ENCODE measurements at places on chromosomes 6 and 20. TPM values are rescaled to one million over a fixed set of nuclear protein-coding genes. Genes with fewer than 3 reads are reported as not detected.

HLA-DRB1 gene
- total RNA-seq, result 12.7 TPM

POU3F2 gene
- not detected for total RNA-seq

HLA-G gene
- total RNA-seq, result 0.55 TPM

SAPCD1 gene
- 13.2 TPM for total RNA-seq

GRCh38 chr6:154258064-154258757 lies 98.4 kb downstream of the IPCEF1 start:
- H3K27ac ChIP-seq, result no peak overlapping the region
- no peaks in the 10 kb centered on the region for H3K27me3 ChIP-seq
- DNase-seq, result no peak
- peaks cover 15% of the 10 kb centered on the region for H3K36me3 ChIP-seq
- H3K4me1 ChIP-seq, result peaks cover 25% of the 10 kb centered on the region

GRCh38 chr6:56934876-56935275 lies 20.0 kb upstream of the BEND6 start:
- no peak for DNase-seq
- H3K27ac ChIP-seq, result no peak overlapping the region
- H3K4me1 ChIP-seq, result peaks cover 6% of the 10 kb centered on the region
- no peaks in the 10 kb centered on the region for H3K36me3 ChIP-seq
- H3K4me3 ChIP-seq, result no peak overlapping the region

DNA sequence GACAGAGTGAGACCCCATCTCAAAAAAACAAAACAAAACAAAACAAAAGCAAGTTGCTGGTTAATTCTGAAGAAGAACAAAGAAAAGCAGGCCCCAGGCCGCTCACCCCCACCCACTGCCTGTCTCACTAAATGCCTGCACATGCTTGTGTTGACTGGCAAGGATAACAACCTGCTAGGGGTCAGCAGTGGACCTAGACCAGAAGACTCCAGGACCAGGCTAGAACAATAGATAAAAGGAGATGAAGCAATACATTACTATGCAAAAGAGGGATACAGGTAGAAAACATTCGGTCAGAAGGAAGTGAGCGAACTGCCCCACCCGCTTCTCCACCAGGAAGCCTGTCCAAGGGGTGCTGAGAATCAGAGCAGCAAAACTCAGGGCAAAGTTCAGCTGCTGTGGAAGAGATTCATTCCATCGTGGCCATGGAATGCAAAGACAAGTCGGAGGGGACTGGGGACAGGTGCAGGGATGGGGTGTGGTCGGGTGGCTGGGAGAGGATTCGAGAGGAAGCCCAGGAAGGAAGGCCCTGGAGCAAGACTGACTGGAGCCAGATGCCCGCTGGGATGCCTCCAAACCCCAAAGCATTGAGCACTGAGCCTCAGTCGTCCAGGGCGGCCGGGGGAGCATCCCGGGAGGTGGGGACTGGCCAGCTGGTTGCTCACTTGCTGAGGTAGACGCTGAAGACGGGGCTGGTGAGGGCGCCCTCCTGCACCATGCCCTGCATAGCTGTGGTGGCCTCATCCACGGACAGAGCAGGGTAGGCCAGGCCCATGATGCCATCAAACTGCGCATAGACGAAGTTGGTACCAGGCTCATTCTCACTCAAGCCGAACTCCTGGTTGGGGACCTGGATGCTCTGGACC lies 5.3 kb downstream of the PGC start:
- H3K36me3 ChIP-seq, result no peaks in the 10 kb centered on the region
- DNase-seq, result no peak
- no peak overlapping the region for H3K4me3 ChIP-seq
- no peak overlapping the region for H3K27ac ChIP-seq
- no peaks in the 10 kb centered on the region for H3K4me1 ChIP-seq

GRCh38 chr6:147180926-147181325 lies 23.3 kb upstream of the STXBP5 start:
- no peak for DNase-seq
- no peak overlapping the region for H3K4me3 ChIP-seq
- no peaks in the 10 kb centered on the region for H3K36me3 ChIP-seq
- H3K27ac ChIP-seq, result no peak overlapping the region

DNA sequence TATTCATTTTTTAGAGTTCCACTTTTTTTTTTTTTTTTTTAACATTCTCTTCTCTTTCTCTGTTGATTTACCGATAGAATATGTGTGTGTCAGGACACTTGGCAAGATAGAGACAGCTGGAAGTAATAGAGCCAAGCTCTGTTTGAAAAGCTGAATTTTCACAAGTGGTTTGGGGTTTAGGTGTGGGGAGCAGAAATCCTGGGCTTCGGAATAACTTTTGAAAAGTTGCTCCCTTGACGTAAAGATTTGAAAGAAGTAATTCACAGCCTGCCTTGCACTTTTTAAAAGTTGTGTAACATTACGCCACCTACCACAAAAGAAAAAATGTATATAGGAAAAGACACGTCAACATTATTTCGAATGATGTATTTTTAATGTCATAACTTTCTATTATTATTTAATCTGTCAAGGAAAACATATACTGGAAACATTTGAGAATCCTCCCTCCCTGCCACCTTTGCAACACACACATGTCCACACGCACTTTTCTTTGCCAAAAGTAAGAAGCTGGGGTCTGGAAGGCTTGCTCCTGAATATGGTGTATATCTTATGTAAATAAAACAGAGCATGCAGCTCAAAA lies 917.9 kb downstream of the KIF16B start:
- no peak overlapping the region for H3K27ac ChIP-seq
- H3K4me1 ChIP-seq, result no peaks in the 10 kb centered on the region
- H3K36me3 ChIP-seq, result no peaks in the 10 kb centered on the region

DNA sequence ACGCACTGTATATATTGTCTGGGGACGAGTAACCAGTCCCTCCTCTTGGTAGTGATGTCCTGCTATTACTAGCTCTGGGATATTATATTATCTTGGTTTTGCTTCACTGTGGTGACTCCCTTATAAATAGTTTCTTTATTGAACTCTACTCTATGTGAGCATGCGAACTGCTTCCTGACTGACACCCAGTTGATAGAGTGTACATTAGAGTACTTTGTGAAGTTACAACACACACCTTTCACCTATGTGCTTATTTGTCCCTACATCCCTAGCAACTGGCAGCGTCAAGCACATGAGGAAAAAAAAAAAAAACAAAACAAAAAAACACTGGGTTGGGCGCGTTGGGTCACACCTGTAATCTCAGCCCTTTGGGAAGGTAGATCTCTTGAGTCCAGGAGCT lies 67.3 kb upstream of the TENT5A start:
- H3K27me3 ChIP-seq, result peaks cover 2% of the 10 kb centered on the region
- H3K36me3 ChIP-seq, result no peaks in the 10 kb centered on the region
- H3K27ac ChIP-seq, result no peak overlapping the region
- no peak for DNase-seq
- H3K4me1 ChIP-seq, result no peaks in the 10 kb centered on the region

DNA sequence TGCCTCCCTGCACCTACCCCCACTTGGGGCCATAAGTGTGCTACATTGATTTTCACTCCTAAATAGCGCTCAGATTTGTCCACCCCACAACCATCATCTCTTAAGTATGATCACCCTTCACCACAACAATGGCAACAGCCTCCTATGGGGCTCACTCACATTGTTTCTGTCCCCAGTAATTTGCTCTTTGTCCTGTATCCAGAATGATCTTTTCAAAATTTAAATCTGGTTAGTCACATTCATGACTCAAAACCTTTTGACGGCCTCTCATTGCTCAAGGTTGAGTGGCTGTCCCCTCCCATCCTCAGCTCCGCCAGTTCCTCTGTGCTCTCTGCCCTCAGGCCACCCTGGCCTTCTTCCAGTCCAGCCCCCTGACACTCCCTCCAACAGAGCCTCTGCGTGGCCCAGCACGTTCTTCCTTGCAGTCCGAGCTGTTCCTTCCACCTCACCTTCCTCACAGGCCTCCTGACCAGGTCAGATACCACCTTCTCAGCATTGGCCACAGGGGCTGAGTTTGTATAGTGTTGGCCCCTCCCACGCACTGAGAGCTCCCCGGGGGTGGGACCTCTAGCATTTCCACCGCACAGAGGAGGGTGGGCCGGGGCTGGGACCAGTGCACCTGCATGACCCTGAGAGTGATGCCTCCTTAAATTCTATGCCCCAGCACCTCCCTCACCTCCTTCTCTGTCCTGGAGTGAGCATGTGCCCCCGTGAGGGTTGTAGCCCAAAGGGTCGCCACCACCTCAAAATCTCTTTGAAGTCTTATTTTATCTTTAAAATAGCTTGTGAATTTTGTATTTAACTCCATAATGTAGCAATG lies 2.4 kb upstream of the PPP1R3G start:
- H3K4me3 ChIP-seq, result no peak overlapping the region
- DNase-seq, result no peak
- H3K27me3 ChIP-seq, result peaks cover 33% of the 10 kb centered on the region
- no peak overlapping the region for H3K27ac ChIP-seq

Measured in activated CD4-positive, alpha-beta T cell treated with anti-CD3 and anti-CD28 coated beads for 36 hours (primary cell).